ENCODE measurements at places on chromosomes 5 and 9.

DNA sequence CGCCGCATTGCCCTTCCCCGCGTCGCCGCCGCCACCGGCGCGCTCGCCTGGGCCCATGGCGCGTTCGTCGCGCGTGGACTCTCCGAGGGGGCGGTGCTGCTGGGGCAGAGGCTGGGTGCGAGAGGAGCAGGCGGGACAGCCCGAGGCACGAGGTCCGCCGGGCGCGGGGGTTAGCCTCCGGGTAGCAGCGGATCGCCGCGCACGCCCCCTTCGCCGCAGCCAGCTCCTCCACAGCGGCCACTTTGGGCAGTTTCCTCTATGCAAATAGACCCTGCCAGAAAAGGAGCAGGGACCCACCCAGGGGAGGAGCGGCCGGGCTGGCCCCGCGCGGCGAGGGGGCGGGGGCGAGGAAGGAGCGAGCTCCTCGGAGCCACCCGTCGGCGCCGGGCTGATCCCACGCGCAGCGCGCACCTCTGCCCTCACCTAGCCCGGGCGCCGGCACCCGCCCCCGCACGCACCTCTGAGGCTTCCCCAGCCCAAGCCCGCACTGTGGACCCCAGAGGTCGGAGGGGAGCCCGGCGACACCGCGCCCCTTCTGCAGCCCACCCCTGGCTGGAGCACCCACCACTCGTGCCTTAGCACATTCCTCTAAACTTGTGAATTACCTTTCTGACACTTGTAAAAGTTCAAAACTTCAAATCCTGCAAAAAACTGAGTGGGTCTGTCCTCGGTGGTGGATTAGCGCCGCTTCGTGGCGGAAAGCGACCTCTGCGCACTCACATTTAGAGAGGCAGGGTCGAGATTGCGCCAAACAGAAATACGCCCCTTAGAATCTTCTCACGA, at the start of gene COL23A1:
Gene COL23A1 (minus strand): TSS at position 253 of the 783 bp plus-strand sequence.
- DNase-seq = no peak

GRCh38 chr9:98660541-98660940, 48.2 kb downstream of the GABBR2 start:
- no peak for DNase-seq

- DNase-seq = no peak
Measured at GRCh38 chr9:113720495-113720894, 155.6 kb upstream of the ZNF618 start.

GRCh38 chr5:96081276-96081858, 119.7 kb upstream of the ELL2 start:
- DNase-seq = no peak

- no peak for DNase-seq
Measured at GRCh38 chr5:141519605-141520565, 31.0 kb downstream of the PCDHGC5 start.

DNA sequence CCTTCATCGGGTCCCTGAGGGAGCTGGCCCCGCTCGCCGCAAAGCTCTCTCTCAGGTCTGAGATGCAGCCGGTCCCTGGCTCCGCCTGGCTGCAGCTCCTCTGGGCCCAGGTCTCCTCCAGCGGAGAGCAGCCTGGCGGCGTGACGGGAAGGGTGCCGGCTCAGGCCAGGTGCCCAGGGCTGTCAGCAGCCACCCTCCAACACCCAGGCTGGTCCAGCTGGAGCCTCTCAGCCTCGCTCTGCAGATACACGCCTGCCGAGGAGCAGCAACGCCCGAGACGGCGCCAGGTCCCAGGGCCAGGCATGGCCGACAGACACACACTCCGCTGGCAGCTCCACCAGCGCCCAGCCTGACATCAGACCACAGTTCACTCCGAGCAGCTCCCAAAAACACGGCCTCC, 25.6 kb downstream of the FAM163B start:
- DNase-seq = no peak

GRCh38 chr5:38434966-38435705, 121.3 kb downstream of the LIFR start:
- no peak for DNase-seq

DNA sequence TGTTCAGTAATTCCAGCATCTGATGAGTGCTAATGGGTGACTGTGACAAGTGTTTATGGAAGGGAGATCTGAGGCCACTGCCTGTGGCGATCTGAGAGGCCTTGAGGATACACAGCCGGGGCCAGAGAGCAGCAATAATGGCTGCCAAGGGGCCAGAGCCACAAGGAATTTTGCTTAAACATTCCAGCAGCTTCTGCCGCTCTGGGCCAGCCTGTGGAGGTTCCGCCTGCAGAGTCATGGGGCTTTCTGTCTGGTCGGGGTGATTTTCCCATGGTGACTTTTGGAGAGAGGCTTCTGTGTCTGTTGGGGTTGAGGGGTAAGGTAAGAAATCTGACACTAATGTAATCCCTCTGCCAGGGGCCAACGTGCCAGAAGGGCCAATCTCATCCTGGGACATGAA, 353.5 kb downstream of the ADAMTS6 start:
- no peak for DNase-seq

DNA sequence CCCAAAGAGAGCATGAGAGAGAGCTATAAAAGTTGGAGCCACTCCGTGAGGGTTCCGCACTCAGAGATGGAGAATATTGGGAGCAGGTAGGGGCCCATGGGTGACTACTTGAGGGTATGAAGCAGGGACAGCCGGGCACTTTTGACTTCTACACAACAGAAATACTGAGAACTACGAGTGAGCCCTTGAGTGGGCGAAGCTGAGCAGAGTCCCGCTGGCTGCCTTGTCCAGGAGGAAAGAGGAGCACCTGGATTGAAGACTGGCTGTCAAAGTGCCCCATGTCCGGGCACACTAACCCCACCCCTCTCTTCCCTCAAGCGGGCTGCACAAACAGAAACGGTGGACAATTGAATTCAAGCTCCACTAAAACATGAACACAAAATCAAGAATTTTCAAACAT, 33.6 kb downstream of the FYB1 start:
- DNase-seq = no peak

GRCh38 chr9:91900055-91900796, 49.8 kb downstream of the ROR2 start:
- no peak for DNase-seq

- DNase-seq = no peak
Measured at GRCh38 chr9:14086495-14086894, 227.4 kb downstream of the NFIB start.

DNA sequence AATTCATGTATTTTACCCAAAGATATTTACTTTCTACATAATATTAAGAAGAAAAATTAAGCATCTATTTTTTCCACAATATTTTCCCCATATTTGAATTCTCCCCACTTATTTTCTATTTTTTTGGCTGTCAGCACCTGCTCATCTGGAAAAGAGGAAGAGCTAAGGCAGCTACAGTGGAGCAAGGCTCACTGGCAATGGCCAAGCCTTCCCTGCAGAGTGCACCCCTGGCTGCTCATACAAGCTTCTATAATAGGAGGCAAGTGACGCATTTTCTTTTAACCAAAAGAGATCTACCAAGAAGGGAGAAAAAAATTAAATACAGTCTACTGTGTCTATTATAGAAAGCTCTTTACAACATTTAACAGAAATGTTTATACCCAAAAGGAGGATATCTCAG, 72.5 kb downstream of the AUH start:
- no peak for DNase-seq

DNA sequence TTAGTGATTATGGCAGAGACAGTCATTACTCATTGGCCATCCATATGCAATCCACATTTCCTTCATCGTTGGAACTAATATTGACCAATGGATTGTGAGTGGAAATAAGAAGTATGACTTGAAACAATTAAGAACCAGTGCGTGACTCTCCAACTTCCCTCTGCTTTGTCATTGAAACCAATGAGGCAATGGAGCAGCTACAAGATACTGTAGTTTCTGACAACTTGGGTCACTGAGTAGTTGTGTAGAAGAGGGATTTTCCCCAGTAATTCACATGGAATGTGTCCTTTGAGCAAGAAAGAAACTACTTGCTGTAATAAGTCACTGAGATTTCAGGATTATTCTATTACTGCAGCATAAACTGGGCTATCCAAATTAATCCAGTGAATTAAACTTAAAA, 785.3 kb upstream of the RIOK2 start:
- DNase-seq = no peak

DNA sequence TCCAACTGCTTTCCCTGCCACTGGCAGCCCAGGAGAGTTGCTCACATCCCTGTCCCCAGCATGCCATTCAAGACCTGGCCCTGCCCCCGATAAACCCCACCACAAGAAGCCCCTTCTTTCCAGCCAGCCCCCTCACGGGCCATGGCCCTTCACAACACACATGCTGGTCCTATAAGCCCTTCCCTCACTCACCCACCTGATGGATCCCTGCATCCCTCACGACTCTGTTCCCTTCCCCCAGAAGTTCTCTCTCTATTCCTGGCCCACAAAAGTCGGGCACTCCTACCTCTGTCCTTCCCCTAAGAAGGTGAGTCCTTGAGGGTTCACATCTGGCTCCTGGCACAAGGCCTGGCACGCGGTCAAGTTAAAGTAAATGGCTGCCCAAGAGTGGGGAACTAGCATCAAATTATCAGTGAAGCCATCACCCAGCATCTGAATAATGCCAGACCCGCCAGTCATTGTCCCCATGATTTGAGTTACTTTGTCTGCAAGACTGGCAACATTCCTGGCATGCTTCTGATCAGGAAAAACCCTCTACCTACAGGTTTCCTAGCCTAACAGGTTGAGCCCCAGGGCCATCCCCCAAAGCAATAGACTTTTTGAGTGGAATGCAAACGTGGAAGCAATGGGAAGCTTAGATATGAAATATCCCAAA, 65.9 kb downstream of the CRB2 start:
- no peak for DNase-seq

- DNase-seq = no peak
Measured at GRCh38 chr5:57824623-57825022, 342.0 kb upstream of the ACTBL2 start.

DNA sequence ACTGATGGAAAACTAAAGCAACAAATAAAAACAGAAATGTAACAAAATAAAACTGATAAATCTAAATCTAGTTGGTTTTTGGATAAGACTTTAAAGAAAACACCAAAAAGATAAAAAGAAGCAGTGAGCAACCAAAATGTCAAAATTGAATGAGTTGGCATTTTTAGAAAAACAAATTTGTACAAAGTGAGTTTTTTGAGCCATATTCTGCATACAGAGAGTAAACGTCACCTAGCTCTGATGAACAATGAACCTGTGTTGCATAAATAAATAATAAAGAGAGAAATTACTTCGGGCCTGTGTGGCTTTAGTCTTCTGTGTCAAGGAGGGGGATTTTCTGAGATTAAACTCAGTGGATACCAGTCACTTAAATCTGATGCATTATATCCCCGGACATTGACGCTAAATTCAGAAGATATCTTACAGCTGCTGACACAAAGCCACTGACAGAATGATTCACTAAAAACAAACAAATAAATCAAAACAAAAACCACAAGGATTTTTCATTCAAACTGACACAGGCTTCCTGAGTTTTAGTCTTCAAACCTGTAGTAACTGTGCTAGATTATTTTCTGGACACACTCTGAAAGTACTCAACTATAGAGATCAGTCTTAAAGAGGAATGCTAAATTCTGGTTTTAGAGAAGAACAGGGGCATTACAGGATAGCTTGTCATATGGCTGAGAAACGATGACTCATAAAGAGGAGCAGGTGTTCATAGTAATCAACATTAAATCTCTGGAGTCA, 403.5 kb upstream of the ST8SIA4 start:
- no peak for DNase-seq

DNA sequence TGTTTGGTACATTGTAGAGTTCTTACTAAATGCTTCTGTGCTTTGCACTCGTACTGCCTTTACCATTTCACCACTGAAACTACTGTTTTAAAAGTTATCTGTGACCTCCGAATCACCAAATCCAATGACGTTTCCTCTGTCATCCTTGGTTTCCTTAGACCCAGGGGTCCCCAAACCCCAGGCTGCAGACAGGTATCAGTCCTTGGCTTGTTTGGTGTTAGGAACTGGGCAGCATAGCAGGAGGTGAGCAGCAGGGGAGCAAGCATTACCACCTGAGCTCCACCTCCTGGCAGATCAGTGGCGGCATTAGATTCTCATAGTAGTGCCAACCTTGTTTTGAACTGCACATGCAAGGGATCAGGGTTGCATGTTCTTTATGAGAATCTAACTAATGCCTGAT, 26.8 kb upstream of the APC start:
- no peak for DNase-seq

GRCh38 chr9:91758491-91758981, 191.5 kb downstream of the ROR2 start:
- no peak for DNase-seq

- DNase-seq = no peak
Measured at GRCh38 chr5:643351-643801, 31.2 kb downstream of the CEP72 start.

DNA sequence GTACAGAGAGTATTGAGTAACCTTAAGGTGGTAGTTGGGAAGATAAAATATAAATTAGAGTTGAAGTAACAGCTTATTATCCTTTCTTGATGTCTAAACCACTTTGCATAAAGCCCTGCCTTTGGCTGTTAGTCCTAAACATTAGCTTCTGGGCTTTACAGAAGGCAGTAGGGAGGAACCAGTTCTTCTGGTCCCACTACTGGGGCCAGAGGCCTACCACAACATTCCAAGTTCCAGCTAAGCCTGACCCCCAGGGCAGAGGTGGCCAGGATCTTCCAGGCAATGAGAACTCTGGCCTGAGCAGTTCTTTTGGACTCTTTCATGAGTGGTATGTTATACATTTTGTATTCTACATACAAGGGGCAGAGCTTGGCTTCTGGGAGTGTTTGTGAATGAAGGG, 26.1 kb downstream of the DNAI1 start:
- DNase-seq = no peak

DNA sequence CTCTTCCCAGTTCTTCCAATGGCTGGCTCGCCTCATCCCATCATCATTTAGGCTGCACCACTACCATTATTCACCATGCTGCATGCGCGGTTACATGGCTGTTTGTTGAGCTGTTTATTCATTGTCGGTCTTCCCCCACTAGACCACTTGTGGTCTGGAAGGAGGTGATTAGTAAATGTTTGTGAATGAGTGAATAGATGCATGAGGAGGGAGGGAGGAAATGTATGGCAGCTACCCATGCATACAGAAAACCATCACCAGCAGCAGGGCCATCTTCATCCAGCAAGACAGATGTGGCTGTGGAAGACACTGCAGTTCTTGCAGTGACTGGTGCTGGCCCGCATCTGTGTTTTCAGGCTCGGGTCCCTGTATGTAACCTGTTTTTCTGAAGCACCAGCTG, 113.3 kb upstream of the SAP30L start:
- DNase-seq = no peak

GRCh38 chr9:3783156-3783555, 257.4 kb upstream of the RFX3 start:
- DNase-seq = no peak

GRCh38 chr5:131685516-131686171, 50.6 kb upstream of the RAPGEF6 start:
- no peak for DNase-seq

DNA sequence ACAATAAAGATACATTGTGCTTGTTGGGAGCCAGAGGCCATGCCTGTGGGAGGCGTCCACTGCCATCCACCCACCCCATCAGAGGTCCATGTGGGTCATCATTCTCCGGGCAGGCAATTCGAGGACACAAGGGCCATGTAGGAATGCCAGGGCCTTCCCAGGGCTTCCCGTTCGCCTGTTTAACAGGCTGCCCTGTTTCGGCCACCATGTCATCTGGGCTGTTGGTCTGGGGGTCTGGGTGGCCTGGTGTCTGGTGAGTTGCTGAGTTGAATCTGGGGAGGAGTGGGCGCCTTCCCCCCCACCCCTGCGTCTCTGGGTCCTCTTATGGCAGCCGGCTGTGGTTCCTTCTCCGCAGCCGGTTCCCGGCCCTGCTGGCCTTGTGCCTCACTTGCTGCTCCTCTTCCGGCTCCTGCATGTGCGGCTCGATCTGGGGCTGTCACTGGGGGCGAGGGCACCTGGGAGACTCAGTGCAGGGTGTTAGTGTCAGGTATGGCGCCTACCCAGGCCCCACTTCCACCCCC, 117.4 kb downstream of the WNK2 start:
- DNase-seq = no peak

Data from activated CD4-positive, CD25-positive, alpha-beta regulatory T cell treated with anti-CD3 and anti-CD28 coated beads, Interleukin-2, amount 50 U/mL, for 72 hours (primary cell).